Psoas muscle (tissue), 8 donors: ENCODE measurements at places on chromosomes 6 and 20. TPM values are rescaled to one million over a fixed set of nuclear protein-coding genes. Genes with fewer than 3 reads are reported as not detected.

DNA sequence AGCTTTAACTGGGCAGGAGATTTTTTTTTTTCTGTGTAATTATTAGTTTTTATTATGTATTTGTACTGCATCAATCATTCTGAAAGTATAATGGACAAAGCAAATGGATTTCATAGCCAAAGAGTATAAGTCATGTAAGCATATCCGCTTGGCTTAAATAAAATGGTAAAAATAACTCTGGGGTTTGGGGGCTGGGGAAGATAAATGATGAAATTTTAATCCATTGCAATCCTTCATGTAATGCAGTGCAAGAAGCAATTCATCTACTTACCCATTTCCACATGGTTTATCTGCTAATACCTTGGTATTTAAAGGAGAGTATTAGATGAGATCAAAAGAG, 781.4 kb downstream of the QKI start:
- no peak for DNase-seq

- DNase-seq: no peak
Measured at GRCh38 chr6:147281895-147282565, 77.8 kb downstream of the STXBP5 start.

DNA sequence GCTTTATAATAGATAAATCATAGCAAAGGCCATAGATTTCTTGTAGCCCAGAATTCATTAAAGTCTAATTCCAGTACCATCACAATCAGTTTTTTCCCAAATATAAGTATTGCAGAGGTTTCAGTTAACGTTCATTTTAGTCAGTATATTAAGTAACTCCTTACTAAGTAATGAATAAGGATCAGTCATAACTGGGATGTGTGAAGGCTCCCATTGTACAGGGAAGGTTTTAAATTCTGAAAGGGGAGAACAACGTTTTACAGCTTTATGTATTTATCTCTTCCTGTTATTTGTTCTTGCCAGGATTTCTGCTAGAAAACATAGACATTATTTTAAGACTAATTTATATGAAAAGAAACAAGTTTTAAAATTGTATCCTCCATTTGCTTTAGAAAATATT, 215.5 kb upstream of the LAMP5 start:
- no peak for DNase-seq

GRCh38 chr6:154984146-154984545, 11.0 kb upstream of the TIAM2 start:
- no peak for DNase-seq

- DNase-seq: no peak
Measured at GRCh38 chr20:22584522-22584921, at the start of gene FOXA2. TSS of gene FOXA2 (minus strand) at chr20:22584572. CDS start at chr20:22584278, 294 bp downstream.

- no peak for DNase-seq
Measured at GRCh38 chr20:49122920-49123319, 65.2 kb downstream of the STAU1 start.

GRCh38 chr6:52527436-52527835, 49.4 kb downstream of the TRAM2 start:
- DNase-seq: no peak

The PTPN1 gene
- total RNA-seq: 37.2 TPM

The TCF21 gene
- total RNA-seq: not detected

The TINAG gene
- 0.27 TPM for total RNA-seq

The COL9A1 gene
- not detected for total RNA-seq

The MYCT1 gene
- total RNA-seq: 6.8 TPM

The HCK gene
- total RNA-seq: 3.3 TPM
